CD4-positive, alpha-beta T cell treated with Interleukin-1 beta for 1 hour (primary cell): ENCODE measurements at places on chromosomes 2 and 18.

- DNase-seq, result no peak
Observed at GRCh38 chr2:162694266-162694665, 144.3 kb downstream of the KCNH7 start.

DNA sequence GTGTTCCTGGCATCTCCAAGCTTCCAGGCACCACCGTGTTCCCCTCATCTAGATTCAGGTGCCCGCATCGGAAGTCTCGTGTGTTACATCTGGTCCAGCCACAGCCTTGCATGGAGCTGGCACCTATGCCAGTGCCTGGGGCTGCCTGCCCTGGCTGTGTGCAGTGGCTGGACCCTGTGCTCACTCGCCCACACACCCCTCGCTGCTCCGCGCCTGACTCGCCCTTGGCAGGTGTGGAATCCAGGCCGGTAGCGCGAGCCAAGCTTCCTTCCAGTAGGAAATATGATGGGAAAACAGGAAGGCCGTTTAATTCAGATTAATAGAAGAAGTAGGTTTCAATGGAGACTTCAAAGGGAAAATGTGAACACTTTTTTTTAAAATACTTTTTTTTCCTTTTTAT lies 78.0 kb downstream of the PTPN4 start:
- no peak for DNase-seq

- no peak for DNase-seq
Observed at GRCh38 chr2:341017-341542, 53.2 kb upstream of the ALKAL2 start.

DNA sequence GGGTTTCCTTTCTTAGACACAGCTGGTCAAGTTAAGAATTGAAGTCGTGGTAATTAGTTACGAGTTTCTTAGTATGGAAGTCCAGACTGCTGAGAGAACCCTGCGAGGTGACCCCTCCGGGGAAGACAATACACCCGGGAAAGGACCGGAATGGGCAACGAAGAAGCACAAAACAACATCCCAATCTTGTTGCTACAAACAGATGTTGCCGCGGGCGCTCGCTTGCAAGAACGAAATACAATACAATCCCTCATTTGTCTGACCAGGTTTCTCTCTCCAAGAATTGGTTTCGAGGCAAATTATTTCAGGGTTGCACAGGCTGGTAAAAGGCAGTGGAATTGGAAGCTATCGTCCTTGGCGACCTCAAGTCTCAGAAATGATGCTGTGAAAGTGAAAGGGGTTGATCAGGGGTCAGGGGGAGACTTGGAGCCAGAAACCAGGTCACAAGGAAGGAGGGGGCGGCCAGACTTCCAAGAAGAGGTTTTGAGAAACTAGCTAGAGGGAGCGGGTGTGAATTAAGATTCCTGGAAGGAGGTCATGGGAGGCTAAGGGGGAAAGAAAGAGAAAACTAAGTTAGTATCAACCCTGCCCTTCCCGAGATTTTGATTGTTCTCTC lies 401.9 kb downstream of the HRH4 start:
- no peak for DNase-seq

DNA sequence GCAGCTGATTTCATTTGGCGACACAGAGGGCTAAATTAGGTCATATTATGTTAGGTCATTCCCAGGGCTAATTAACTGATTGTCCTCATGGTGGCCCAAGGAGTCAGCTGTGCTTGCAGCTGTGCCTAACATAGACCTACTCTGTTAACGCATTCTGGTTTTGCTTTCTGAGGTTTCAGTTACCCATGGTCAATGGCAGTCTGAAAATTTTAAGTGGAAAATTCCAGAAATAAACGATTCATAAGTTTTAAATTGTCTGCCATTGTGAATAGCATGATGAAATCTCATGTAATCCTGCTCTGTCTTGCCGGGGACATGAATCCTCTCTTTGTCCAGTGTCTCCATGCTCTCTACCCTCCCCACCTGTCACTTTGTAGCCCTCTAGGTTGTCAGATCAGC lies 168.7 kb downstream of the KCNS3 start:
- no peak for DNase-seq

DNA sequence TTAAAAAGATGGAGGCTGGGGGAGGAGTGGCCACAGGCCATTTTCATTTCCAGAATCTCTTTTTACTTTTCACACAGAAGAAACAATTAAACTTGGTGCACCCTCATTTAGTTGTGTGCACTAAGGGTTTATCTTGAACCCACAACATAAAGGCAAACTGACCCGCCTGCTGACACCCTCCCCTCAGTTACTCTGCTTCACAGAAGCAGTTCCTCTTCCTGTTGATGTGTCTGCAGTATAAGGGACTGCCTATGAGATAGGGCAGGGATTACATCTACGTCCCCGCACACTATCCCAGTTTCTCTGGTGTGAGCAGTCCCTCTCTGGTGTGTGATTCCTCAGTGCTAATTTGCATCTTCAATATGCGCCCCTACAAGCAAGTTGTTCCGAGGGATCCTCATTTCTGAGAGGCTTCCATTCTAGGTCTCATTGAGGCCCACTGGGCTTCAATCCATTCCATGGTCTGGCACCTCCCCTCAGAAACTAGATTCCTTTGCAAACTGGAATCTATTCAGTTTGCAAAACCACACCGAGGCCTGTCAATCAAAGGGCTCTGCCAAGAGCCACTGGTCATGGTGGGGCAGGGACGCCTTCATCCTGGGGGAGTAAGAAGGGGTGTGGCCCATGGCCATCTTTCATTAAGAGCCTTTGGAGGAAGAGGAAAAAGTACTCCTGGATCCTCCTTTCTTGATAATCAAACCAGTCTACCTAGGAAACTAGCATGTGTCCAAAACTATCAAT lies 12.3 kb downstream of the CREG2 start:
- DNase-seq, result no peak

- no peak for DNase-seq
Observed at GRCh38 chr2:10125842-10126631, 3.5 kb downstream of the RRM2 start.

DNA sequence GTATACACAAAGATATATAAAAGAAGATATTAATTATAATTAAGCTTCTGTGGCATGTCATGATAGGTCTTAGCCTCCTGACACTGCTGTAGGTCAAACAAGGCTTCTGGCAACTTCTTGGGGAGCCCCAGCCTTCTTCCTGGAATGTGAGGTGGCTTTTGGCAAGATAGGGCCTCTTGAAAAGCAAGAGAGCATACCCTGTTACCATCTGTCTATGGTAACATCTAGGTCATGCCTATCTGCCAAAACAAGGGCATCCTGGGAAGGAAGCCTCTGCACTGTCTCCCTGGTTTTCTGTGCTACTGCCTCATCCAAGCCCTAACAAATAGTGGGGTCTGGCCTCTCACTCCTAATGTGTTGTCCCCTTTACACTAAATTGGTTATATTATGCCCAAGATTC lies 70.9 kb downstream of the CCDC148 start:
- DNase-seq, result no peak

- DNase-seq, result no peak
Observed at GRCh38 chr18:79934311-79935097, 16.9 kb downstream of the SLC66A2 start.

GRCh38 chr2:165901620-165902298 lies 51.8 kb downstream of the TTC21B start:
- no peak for DNase-seq

DNA sequence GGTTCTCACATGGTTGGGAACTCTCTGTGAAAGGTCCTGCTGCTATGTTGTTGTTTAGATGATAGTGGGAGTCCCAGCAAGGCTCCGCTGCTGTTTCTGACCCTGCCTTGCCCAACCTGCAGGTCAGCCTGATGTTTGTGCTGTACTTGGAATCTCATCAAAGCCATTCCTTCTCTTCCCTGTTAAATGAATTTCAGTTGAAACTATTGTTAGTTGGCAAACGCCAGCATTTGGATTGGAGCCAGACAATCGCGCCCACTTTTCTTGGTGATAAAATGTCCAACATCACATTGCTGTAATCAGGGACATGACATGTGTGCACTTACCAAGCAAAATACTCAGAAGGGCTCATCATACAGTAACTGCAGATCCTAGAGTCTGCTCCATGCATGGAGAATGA lies 12.8 kb upstream of the TWSG1 start:
- DNase-seq, result no peak

DNA sequence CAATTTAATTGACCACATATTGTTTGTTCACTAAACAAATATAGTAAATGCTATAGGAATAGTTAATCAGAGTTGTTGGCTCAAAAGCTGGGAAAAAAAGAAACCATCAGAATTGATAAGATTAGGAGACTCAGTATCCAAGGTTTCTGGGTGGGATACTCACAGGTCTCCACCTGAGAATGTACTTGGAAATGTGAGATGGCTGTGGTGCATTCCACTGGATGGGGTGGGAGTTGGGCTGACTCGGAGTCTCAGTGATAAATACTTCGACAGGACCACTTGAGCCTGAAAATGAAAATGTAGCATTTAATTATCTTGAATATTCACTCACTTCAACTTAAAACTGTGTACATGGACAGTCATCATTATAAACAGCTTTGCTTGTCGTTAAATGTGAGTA lies 21.2 kb downstream of the FN1 start:
- DNase-seq, result no peak

DNA sequence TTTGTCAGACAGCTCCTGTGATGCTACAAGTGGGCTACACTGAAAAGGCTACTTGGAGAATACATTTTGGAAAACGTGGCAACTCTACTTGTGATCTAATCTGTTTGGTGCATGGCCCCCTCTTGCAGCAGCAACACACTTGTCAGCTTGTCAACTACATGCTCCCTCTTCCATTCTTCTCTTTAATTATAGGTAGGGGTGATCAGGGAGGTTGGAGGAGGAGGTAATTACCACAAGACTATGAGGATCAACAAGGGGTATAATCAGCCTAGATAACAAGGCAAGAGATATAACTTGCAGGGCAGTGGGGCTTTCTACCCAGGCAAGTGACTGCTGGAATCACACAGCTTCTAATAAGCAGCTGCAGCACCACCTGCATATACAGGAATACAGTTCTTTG lies 104.9 kb downstream of the ACVR1 start:
- DNase-seq, result no peak

GRCh38 chr2:47422560-47422959 lies 19.6 kb downstream of the MSH2 start:
- DNase-seq, result no peak

- DNase-seq, result no peak
Observed at GRCh38 chr2:132608311-132608710, 61.7 kb downstream of the LYPD1 start.

- DNase-seq, result no peak
Observed at GRCh38 chr18:45688113-45688512, 35.9 kb upstream of the SLC14A1 start.

- DNase-seq, result no peak
Observed at GRCh38 chr18:55396979-55397378, 191.0 kb downstream of the TCF4 start.

DNA sequence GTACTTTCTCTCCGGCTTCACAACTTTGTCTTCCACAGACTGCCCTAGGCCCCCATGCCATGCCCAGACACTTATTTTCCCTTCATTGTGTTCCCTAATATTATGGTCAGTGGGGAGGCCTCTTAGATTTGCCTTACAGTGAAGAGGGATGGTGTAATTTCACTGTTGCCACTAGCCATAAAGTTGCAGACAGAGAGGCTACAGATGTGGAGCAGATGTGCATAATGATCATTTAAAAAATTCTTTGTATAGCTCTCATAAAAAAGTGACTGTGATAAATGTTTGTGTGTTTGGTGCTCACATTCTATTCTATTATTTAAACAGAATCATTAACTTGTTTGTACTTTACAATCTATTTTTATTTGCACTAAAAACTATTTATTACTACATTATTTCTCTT lies 67.5 kb upstream of the FN1 start:
- no peak for DNase-seq

GRCh38 chr2:88959480-88960204 lies 268.2 kb downstream of the RPIA start:
- DNase-seq, result no peak

DNA sequence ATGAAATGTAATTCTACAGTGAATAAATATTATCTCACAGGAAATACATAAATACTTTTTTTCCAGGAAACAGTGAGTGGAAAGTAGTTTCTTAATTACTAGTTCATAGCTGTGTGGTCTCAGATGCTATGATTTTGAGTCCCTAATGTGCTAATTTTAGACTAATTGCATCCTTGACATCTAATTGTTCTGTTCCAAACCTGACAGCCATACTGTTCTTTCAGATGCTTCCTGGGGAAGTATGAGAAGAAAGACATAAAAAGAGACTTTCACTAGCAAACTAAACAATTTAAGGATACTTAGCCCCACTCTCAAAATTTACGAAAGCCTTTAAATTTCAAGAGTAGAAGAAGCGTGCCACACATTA lies 350.9 kb upstream of the CDH20 start:
- DNase-seq, result no peak

- DNase-seq, result no peak
Observed at GRCh38 chr2:101003278-101003775, 1.2 kb downstream of the RPL31 start.

DNA sequence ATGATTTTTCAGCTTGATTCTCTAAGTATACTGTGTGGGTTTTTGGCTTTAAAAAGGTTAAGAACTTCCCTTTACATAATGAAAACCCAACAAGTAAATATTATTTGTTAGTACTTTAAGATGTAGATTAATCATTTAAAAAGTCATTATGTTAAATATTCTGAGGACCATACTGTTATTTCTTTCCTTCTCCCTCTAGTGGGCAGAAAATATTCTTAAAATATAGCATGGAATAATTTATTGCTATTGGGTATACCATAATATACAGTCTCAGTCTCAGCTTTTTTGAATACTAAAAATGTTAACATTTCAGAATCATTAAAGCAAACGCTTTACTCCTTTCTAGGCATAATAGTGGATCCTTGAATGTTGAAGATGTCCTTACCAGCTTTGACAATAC lies 28.1 kb downstream of the CAMKMT start:
- DNase-seq, result no peak

DNA sequence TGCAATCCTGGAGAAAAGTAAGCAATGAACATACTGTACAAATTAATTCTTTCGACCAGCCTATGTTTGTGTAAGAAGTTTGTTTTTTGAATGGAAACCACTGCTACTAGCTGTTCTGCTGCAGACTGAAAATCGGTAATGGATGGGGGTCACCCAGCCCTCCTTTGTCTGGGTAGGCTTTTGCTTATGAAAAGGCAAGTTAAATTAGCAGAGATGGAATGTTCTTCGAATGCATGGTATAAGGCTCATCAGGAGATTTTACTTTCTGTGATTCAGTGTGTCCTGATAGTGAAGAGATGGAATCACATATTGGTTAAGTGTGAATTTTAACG lies 53.8 kb downstream of the EEF1B2 start:
- no peak for DNase-seq

GRCh38 chr2:64731746-64732145 lies 78.0 kb upstream of the SERTAD2 start:
- DNase-seq, result peak; percentile 26

DNA sequence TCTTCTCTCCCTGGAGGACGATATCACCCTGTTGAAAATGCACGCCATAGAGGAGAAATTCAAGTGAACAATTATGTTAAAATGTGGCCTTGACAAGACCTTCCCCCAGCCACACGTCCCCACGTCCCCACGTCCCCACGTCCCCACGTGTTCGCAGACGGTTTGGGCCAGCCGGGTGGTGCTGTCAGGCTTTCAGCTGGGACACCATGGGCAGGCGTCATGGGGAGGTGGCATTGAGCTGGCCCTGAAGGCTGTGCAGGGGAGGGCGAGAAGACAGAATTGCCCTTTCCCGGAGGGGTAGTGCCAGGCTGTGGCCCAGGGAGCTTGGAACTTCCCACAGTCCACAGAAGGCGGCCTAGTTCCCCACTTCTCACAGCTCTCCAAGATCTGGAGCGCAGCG lies 240.7 kb upstream of the RAB6C start:
- DNase-seq, result no peak
